ENCODE measurements at places on chromosomes 16 and 17. TPM values are rescaled to one million over a fixed set of nuclear protein-coding genes. Genes with fewer than 3 reads are reported as not detected.

DNA sequence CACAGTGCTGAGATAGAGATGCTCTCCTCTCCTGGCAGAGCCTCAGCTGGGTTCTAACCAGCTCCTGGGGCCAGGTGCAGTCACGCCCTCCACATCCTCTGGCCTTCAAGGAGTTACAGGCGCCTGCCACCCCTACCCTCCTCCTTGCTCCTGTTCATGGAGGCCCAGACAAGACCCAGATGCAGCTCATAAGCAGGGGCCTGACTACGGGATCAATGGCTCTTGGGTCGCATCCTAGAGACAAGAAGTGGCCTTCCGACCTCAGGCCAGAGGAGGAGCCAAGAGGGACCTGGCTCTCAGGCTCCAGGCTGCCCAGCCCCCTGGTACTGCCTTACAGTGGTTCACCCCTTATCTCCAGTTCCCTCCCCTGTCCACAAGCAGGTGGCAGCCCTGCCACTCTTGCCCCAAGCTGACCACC is 23.0 kb downstream of the ARHGAP27 start:
- no peaks in the 10 kb centered on the region for H3K36me3 ChIP-seq
- no peak for DNase-seq
- H3K27me3 ChIP-seq: no peaks in the 10 kb centered on the region
- peak overlapping the region; percentile 49 for H3K4me3 ChIP-seq

- H3K27ac ChIP-seq: peak overlapping the region; percentile 81
- H3K36me3 ChIP-seq: peaks cover 39% of the 10 kb centered on the region
- no peak overlapping the region for H3K4me3 ChIP-seq
- peaks cover 22% of the 10 kb centered on the region for H3K4me1 ChIP-seq
These were observed 12.6 kb downstream of the ZBTB4 start for GRCh38 chr17:7466639-7467341.

GRCh38 chr17:6627019-6627418 is 13.5 kb downstream of the KIAA0753 start:
- no peak overlapping the region for H3K4me3 ChIP-seq
- peaks cover 99% of the 10 kb centered on the region for H3K36me3 ChIP-seq
- H3K27me3 ChIP-seq: no peaks in the 10 kb centered on the region
- DNase-seq: no peak
- no peaks in the 10 kb centered on the region for H3K4me1 ChIP-seq

GRCh38 chr17:38748149-38748891 is at the start of gene PCGF2:
Gene PCGF2, minus strand, starts transcription at chr17:38748336. Its CDS starts 7,934 bp downstream, at chr17:38740402.
- H3K27ac ChIP-seq: peak within 1 kb of the TSS; percentile 97
- no peaks in the 10 kb centered on the region for H3K36me3 ChIP-seq
- peaks cover 58% of the 10 kb centered on the region for H3K4me1 ChIP-seq
- H3K4me3 ChIP-seq: peak within 1 kb of the TSS; percentile 97
- DNase-seq: peak; percentile 95
- no peaks in the 10 kb centered on the region for H3K27me3 ChIP-seq

GRCh38 chr17:66737524-66737923 is 97.4 kb upstream of the CACNG5 start:
- DNase-seq: peak; percentile 61
- no peak overlapping the region for H3K4me3 ChIP-seq
- no peaks in the 10 kb centered on the region for H3K4me1 ChIP-seq
- no peaks in the 10 kb centered on the region for H3K36me3 ChIP-seq

- no peak overlapping the region for H3K27ac ChIP-seq
- H3K4me1 ChIP-seq: no peaks in the 10 kb centered on the region
- no peak overlapping the region for H3K4me3 ChIP-seq
- H3K27me3 ChIP-seq: no peaks in the 10 kb centered on the region
- DNase-seq: no peak
These were observed 332.1 kb downstream of the SLC39A11 start for GRCh38 chr17:72760368-72760767.

The CRYBA1 gene
- not detected for total RNA-seq

The RAB37 gene
- 1.7 TPM for total RNA-seq

- no peaks in the 10 kb centered on the region for H3K27me3 ChIP-seq
- H3K4me3 ChIP-seq: no peak overlapping the region
- DNase-seq: no peak
- H3K4me1 ChIP-seq: no peaks in the 10 kb centered on the region
- H3K27ac ChIP-seq: no peak overlapping the region
- peaks cover 99% of the 10 kb centered on the region for H3K36me3 ChIP-seq
These were observed 18.5 kb downstream of the NMRAL1 start for GRCh38 chr16:4455951-4456350.

The CACNA1H gene
- 3.2 TPM for total RNA-seq

DNA sequence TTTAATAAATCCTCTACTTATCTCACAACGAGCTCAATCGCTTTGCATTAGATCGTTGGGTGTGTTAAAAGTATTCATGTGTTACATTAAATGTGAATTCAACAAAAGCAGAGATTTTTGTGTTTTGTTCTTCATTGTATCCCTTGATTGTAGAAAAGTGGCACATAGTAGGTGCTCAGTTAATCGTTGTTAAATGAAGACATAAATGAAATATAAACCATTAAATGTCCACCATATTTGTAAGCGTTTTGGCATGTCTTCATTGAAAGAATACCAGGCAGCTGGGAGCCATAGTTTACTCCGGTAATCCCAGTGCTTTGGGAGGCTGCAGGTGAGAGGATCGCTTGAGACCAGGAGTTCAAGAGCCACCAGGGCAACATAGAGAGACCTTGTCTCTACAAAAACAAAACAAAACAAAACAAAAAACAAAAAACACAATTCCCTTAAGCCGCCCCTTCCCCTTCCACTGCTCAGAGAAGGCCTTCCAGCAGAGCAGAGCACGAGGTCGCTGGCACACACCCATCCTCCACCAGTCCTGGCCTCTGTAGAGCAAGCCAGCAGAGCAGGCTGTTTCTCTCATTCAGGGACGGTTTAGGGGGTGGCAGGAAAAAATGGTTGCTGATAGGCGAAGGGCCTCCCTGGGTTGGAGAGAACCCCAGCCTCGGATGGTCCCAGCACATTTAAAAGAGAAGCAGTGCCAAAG is 673 bp upstream of the CHD9 start:
- peak overlapping the region; percentile 81 for H3K27ac ChIP-seq
- no peaks in the 10 kb centered on the region for H3K27me3 ChIP-seq
- H3K4me3 ChIP-seq: peak overlapping the region; percentile 93
- H3K4me1 ChIP-seq: peaks cover 18% of the 10 kb centered on the region

GRCh38 chr17:70086516-70086915 is 11.5 kb downstream of the KCNJ16 start:
- no peak overlapping the region for H3K27ac ChIP-seq
- H3K36me3 ChIP-seq: no peaks in the 10 kb centered on the region
- no peaks in the 10 kb centered on the region for H3K4me1 ChIP-seq
- no peaks in the 10 kb centered on the region for H3K27me3 ChIP-seq
- H3K4me3 ChIP-seq: no peak overlapping the region

The ST6GALNAC1 gene
- total RNA-seq: 3.2 TPM

GRCh38 chr17:81027591-81028505 is 7.1 kb upstream of the BAIAP2 start:
- peaks cover 17% of the 10 kb centered on the region for H3K27me3 ChIP-seq
- no peaks in the 10 kb centered on the region for H3K4me1 ChIP-seq
- no peak overlapping the region for H3K27ac ChIP-seq
- no peaks in the 10 kb centered on the region for H3K36me3 ChIP-seq
- DNase-seq: peak; percentile 18
- no peak overlapping the region for H3K4me3 ChIP-seq

DNA sequence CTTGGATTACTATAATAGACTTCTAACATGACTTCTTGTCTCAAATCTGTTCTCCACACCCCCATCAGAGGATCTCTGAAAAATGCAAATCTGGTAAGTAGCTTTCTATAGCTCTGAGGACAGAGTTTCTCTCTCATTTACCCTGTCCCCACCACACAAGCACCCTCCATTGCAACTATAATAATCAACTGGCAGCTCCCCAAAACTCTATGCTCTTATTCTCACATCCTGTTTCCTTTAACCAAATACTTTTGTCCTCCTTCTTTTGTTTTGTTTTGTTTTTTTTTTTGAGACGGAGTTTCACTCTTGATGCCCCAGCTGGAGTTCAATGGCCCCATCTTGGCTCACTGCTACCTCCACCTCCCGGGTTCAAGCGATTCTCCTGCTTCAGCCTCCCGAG is 73.4 kb downstream of the HELZ start:
- no peaks in the 10 kb centered on the region for H3K27me3 ChIP-seq
- no peaks in the 10 kb centered on the region for H3K36me3 ChIP-seq
- no peak overlapping the region for H3K4me3 ChIP-seq
- DNase-seq: no peak

The PDE6G gene
- total RNA-seq: not detected

The NFE2L1 gene
- total RNA-seq: 437 TPM

DNA sequence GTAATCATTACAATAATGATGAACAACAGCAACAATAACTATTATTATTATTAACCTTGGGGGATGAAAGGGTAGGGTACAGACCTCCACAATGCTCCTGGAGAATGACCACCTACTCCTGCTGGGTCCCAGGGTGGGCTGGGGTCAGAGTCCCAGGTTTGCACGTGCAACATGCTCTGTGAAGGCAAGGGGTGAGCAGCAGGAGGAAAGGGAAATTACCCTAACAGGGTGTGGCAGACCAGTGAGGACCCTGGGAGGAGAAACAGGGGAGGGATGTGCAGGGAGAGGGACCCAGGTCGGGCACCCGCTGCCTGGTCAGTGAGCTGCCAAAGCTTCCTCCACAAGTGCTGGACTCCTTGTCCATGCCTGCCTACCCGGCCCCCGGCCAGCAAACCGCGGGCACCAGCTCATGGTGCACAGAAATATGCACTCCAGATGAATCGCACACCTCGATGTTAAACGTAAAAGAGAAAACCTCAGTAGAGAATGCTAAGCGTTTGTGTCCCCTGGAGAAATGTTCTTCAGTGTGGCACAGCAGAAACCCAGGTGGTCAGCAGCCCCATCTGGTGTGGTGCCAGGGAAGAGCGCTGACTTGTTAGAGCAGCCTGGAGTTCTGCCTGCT is 767.1 kb downstream of the KCNJ18 start:
- no peaks in the 10 kb centered on the region for H3K36me3 ChIP-seq
- no peaks in the 10 kb centered on the region for H3K27me3 ChIP-seq
- no peak overlapping the region for H3K27ac ChIP-seq
- H3K4me1 ChIP-seq: no peaks in the 10 kb centered on the region

The KRTAP3-1 gene
- not detected for total RNA-seq

All from heart left ventricle (tissue), 16 donors.